Activated CD4-positive, alpha-beta T cell treated with anti-CD3 and anti-CD28 coated beads, Interleukin-2, amount 10 ng/mL, durations not matched to agents 7 days and 5 days (primary cell): ENCODE measurements at places on chromosomes 2 and 18.

DNA sequence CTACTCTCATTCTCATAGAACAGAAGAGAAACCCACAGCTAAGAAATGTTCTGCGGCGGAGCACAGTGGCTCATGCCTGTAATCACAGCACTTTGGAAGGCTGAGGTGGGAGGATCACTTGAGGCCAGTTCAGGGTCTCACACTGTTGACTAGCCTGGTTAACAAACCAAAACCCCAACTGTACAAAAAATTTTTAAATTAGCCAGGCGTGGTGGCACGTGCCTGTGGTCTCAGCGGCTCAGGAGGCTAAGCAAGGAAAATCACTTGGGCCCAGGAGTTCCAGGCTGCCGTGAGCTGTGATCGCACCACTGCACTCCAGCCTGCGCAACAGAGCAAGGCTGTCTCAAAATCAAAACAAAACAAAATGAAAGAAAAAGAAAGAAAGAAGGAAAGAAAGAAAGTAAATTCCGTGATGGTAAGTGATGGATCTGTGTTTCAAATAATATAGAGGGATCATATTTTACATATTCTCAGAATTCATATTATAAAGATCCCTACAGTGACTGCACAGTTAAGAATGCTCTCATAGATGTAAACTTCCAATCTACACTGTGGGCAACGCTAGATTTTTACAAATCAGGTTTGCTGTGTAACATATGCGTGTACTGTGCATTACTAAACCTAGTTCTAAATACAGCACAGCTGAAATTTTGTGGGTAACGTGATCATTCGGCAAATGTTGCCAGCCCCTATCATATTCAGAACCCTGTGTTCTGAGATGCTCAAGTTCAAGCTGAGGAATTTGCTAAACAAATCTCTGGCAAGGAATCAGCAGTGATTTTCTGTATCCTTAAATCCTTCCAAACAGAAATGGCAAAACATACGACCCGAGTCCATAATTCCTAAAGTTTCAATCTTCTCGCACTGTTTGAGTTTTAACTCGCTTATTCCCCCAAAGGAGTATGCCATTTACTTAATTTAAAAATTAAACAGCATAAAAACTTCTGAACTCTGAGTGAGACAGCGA lies 1.2 kb upstream of the RAB12 start:
- DNase-seq, result no peak

- DNase-seq, result no peak
Measured at GRCh38 chr2:173567493-173567892, 212.8 kb downstream of the CDCA7 start.

GRCh38 chr2:210527286-210527685 lies 29.1 kb upstream of the CPS1 start:
- no peak for DNase-seq

DNA sequence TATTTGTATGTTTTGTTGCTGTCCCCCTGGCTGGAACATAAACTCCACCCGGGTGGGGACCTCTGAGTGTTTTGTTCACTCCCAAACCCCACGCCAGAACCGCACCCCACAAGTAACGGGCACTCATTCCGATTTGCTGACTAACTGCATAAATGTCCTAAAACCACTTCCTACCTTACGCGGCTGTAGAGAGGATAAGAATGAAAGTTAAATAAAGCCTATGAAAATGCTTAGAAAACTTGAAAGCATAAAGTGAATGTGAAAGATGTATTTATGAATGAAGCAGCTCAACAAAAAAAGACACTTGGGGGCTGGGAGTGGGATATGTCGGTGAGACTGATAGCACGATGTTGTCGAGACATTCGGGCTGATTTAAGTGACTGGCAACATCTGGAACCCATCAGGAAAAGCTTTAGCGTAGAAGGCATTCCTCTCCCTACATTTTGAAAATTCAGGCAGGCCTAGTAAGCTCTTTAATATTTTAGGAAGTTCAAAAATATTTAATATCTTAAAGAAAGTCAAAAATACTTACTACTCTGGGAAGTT lies 206.7 kb downstream of the SH3RF3 start:
- peak; percentile 47 for DNase-seq

GRCh38 chr2:172481507-172482262 lies 54.3 kb downstream of the ITGA6 start:
- DNase-seq, result no peak

DNA sequence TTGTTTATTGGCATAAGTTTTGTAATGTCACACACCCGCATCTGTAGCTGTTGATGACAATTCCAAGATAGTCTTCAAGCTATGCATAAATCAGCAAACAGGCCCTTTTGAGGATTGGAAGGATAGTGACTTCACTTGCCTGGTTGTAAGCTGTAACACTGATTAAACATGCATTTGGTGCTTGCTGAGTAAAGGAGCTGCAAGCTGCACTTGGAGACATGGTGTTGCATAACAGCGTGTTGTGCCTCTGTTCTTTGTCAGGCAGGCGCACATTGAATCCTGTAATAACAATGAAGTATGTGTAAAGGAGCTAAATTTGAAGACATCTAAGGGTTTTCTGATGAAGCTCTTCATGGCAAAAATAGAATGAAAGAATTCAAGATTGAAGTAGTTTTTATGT lies 68.7 kb upstream of the TTC27 start:
- DNase-seq, result no peak

- no peak for DNase-seq
Measured at GRCh38 chr2:16899958-16900357, 234.3 kb upstream of the CYRIA start.

DNA sequence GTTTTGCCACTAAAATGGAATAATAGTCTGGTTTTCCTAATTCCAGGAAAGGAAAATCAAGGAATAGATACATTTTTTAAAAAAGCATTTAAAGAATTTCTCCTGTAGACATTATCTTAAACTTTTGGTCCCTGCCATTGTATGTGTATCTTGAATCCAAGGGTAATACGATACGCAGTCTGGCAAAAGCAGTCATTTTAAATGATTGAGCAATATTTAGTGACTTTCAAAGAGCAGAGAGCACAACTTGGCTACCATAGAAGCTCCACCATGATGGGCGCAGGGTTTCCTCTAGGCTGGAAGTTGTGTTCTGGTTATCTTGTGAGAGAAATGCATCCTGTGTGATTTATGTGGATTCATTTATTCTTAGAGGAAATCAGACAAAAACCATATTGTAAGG lies 92.9 kb downstream of the NEDD4L start:
- DNase-seq, result no peak

DNA sequence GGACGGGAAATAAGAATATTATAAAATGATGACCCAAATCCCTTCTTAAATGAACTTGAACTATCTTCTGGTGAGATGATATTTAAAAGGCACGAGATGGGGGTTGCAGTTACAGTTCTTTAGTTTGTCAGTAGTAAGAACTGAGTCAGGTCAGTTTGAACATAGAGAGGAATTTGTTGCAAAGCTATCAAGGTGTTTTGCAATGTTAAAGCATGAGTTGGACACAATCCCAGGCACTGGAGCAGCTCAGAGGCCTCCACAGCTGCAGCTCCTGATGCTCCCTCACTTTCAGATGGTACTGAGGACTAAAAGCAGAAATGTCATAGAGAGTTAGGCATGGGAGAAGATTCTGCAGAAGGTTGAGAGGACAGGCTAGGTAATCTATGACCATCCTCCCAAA lies 236.0 kb downstream of the BCL2 start:
- DNase-seq, result no peak

DNA sequence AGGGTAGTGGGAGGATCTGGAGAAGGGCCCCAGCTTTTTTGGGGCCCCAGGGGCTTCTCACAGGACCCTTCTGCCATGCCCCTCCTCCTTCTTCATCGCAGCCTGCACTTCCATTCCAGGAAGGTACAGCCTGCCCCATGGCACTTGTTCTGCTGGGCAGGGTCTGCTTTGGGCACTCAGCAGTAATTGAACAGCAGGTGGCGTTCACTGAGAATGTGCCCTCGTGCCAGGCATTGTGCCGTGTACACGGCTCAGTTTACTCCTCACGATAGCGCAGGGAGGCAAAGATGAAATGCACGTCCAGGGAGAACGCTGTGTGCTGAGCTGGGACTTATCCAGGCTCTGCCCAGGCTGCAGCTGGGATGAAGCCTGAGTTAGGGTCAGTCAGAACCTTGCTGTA lies 54.8 kb upstream of the ASB18 start:
- DNase-seq, result no peak

GRCh38 chr2:239959059-239959971 lies 65.8 kb downstream of the NDUFA10 start:
- DNase-seq, result no peak

GRCh38 chr2:121529439-121530211 lies 1.1 kb upstream of the RNU4ATAC start:
- DNase-seq, result no peak

DNA sequence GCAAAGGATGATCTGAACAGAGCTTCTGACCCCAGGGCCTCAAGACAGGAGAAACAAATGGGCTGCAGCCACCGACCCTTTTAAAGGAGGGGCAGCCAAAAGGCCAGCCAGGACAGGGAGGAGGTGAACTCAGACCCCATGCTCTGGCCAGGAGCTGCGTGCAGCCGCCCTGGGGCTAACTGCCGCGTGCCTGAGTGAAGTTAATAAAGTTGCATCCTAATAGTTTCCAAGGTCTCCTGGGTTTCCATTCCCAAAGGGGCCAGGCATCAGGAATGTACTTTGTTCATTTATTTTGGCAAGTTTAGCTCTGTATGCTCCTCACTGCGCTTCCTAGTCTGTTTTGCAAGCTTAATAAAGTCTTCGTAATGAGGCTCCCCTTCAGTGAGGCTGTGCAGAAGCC lies 60.7 kb downstream of the EN1 start:
- DNase-seq, result no peak

DNA sequence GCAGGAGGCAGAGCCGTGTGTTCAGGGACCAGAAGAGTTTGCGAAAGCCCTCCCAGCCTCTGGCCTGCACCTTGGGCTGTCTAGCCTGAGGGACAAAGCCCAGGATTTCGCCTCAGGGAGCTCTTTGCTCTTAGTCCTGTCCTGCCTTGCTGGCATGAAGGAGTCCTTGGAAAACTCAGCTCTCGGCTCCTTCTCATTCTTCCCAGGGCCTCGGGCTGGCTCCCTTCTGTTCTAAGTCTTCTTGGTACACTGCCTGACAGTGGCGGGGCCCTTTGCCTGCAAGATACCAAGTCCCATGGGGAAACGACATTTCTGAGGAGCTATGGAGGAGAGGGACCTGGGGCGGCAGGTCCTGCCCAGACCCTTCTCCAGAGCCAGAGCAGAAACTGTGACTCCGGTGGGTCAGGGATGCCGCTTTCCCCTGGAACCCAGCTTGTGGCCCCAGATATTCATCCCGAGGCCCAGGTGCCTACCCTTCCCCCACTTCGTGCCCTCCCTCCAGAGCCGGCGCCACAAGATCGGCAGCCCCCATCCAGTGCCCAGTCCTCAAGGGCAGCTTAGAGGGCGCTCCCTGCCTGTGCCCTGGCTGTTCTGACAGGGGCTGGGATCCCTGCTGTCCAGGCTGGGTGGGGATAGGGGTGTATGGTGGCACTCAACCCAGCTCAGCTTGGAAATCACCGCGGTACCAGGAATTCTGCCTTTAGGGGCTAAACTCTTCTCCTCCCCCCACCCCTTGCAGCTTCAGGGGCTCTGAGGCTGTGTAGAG lies 5.5 kb upstream of the CYP26B1 start:
- no peak for DNase-seq

DNA sequence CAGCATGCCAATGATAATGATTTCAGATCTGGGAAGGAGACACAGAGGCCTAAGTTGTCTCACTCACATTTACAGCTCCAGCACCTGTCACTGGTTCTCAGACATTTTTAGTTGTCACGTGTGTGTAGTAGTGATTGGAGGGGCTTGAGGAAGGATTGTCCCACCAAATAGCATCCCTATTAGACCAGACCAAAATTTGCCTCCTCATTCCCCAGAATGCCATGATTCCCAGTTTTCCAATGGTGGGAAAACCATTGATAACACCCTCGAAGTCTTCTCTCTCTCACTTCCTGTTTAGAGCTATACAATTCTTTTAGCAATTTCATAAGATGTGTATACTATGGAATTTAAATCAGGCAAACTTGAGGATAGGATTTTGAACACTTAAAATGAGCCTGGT lies 52.5 kb downstream of the CCDC141 start:
- no peak for DNase-seq

GRCh38 chr18:35361570-35362321 lies 15.4 kb downstream of the ZNF396 start:
- no peak for DNase-seq

DNA sequence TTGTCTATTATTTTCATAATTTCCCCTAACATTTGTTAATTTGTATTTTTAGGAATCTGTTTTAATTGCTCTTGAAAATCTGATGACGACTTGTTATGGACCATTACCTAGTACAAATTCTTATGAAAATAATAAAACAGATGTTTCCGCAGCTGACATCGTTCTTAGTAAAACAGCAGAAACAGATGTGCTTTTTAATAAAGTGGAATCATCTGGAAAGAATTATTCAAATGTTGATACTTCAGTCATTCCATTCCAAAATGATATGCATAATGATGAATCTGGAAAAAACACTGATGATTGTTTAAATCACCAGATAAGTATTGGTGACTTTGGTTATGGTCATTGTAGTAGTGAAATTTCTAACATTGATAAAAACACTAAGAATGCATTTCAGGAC lies 69.9 kb downstream of the PMS1 start:
- no peak for DNase-seq

DNA sequence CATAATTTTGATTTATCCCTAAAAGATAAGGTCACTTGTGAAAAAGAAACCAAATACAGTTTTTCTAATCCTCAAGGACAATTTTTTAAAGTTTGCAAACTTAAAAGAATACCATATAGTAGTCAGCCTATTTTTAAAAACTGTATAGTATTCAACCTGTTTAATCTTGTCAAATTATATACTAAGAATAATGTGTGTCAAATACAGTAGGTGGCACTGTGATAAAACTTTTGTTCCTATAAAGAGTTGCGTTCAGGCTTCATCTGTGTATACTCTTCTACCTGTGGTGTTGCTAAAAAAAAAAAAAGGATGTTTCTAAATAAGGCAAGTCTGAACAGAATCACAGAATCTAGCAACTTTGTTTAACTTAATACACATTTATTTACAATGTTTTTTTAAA lies 68.6 kb downstream of the CCDC138 start:
- no peak for DNase-seq

DNA sequence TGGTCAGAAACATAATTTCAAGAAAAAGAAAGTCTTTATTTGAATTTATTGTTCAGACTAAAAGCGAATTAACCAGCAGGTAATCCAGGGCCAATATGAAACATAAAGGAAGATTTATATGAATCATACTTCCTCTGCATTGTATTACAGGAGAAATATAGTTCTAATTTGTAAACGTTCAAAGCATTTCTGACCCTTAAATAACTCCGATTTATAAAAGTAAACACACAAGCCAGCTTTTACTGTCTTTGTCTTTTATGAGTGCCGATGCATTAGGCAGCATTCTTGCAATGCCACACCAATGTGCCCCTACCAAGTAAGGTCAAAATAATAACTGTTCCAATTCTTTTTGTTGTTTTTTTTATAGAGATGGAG lies 118.8 kb upstream of the RBBP8 start:
- DNase-seq, result no peak

- DNase-seq, result no peak
Measured at GRCh38 chr2:156999661-157000060, 257.8 kb upstream of the GALNT5 start.

- DNase-seq, result no peak
Measured at GRCh38 chr2:47903781-47904490, 2.4 kb downstream of the FBXO11 start.

- no peak for DNase-seq
Measured at GRCh38 chr2:170237572-170238120, 59.7 kb downstream of the MYO3B start.

- DNase-seq, result no peak
Measured at GRCh38 chr2:163185160-163185559, 346.6 kb upstream of the KCNH7 start.

- no peak for DNase-seq
Measured at GRCh38 chr2:197208841-197209240, 101.7 kb downstream of the ANKRD44 start.
